ENCODE measurements at places on chromosomes 13 and 19.

DNA sequence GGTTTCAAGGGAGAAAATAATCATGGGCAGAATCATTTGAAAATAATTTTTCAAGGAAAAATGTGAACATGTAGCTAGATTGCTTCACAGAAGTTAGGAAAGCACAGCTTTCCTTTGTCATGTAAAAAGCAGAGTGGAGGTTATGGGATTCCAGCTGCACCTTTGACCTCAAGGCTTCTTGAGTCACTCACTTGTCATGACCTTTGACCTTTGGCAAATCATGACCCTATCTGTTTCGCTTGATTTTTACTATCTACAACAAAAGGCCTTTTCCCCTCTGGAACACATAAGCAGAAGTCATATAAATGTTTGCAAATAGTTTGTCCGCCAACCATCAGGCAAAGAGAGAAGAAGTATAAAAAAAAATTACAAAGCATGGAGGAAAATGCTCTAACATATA lies 210.7 kb upstream of the MIR17HG start:
- no peak for DNase-seq

- DNase-seq = no peak
Measured at GRCh38 chr13:46963904-46964303, 67.1 kb upstream of the HTR2A start.

DNA sequence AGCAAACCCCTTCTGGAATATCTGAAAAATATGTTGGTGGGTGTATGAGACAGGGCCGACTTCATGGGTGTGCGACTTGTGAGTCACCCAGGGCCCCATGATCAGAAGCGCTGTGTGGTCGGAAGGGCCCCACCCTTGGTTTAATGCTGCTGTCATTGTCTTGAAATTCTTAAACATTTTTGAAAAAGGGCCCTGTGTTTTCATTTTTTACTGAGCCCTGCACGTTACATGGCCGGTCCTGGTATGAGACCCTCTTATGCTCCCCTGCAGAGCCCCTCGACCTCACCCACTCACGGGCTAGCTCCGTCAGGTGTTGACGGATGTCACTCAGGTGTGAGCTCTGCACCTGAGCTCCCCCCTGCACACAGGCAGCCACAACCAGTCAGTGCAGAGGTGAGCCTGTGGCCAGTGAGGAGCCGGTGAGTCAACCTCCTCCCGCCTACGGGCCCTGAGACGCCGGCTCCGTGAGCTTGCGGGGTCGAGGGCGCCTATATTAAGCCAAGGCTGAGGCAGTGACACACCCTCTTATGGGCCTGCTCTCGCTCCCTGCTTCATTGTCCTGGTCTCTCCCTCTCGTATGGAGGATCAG lies 27.7 kb downstream of the GADD45B start:
- DNase-seq = peak; percentile 51

DNA sequence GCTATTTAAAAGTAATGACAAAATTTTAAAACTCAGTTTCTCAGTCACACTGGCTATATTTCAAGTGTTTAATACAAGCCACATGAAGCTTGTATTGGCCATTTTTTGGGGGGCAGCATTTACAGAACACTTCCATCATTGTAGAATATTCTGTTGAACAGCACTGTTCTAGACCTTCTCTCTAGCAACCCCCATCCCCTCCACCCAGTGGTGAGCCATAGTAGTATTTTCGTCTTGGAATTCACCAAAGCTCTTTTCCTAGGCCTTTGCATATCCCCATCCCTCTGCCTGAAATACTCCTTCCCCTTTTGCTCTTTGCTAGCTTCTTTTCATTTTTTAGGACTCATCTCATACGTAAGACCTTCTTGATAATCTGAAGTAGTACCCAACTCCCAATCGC lies 99.5 kb downstream of the ZC3H13 start:
- DNase-seq = no peak

DNA sequence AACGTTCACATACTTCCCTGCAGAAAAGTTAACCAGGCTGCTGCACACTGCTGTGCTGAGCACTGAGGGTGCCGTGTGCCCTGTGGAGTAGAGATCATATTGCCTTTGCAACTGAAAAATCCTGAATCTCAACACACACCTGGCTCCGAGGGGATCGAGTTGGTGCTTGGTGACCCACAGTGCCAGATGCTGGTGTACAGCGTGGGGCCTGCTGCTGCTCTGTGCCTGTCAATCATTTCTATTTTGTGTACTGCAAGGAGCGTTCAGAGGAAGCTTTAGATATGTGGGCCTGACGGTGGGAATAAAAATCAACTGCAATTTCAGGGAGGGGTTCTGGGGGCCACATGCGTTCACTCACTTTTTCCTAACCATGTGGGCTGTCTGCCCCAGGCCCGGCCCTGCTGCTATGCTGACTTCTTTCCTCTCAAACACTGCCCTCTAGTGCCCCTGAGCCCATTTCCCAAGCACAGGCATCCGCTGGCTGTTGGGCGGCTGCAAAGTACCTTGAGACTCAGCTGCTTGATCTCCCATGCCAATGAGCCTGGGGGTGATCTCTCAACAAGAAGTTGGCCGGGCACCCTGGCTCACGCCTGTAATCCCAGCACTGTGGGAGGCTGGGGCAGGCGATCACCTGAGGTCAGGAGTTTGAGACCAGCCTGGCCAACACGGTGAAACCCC lies 9.7 kb upstream of the LENG8 start:
- no peak for DNase-seq

DNA sequence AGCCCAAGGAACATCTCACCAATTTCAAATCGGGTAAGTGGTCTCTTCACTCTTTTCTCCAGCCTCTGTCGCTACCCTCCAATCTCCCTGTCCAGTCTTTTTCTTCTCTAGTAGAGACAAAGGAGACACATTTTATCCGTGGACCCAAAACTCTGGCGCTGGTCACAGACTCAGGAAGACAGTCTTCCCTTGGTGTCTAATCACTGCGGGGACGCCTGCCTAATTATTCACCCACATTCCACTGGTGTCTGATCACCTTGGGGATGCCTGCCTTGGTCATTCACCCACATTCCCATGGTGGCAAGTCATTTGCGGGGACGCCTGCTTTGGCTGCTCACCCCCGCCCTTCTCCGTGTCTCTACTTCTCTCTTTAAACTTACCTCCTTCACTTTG lies 13.8 kb upstream of the OR10H1 start:
- DNase-seq = no peak

- DNase-seq = no peak
Measured at GRCh38 chr13:43797869-43798268, 11.1 kb upstream of the ENOX1 start.

DNA sequence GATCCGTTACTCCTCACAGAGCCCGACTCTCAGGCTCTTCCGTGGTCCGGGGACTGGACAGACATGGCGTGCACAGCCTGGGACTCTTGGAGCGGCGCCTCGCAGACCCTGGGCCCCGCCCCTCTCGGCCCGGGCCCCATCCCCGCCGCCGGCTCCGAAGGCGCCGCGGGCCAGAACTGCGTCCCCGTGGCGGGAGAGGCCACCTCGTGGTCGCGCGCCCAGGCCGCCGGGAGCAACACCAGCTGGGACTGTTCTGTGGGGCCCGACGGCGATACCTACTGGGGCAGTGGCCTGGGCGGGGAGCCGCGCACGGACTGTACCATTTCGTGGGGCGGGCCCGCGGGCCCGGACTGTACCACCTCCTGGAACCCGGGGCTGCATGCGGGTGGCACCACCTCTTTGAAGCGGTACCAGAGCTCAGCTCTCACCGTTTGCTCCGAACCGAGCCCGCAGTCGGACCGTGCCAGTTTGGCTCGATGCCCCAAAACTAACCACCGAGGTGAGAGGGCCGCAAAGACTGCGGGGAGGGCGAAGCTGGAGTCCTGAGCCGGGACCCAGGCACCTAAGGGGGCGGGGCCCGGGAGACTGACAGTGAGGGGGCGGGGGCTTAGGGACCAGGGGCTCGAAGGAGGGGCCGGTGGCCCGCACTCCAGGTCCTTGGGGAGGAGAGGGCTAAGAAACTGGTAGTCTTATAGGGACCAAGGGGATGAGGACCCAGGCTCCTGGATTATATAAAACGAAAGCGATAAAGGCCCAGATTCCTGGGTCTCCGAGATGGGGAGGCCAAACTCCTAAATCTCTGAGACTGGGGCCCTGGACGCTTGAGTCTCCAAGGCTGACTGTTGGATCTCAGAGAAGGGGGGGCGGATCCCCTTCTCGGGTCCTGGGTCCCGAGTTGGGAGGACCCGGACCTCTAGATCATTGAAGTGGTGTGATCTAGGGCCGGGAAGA lies 2.0 kb downstream of the ETV2 start:
- DNase-seq = peak; percentile 51

DNA sequence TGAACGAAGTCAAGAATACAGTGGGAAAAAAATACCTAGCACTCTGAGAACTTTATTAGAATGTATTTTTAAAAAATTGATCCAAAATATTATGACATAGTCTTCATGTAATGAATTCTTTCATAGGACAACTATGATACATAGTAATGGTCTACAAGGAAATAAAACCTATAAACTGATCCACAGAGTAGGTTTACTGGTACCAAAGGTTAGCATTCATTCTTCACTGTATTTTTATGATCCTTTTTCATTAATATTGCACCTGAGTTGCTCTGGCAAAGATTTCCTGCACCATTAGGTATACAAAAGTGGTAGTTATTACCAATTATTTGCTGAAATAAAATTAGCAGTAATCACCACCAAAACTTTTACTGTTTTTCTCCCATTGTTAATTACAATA lies 4.2 kb downstream of the NEK3 start:
- no peak for DNase-seq

Data from stimulated activated CD4-positive, alpha-beta T cell treated with anti-CD3 and anti-CD28 coated beads, Interleukin-1b, Interleukin-23, amount 100 ng/mL, for 1 hour (primary cell).